Esophagus muscularis mucosa (tissue), 4 donors: ENCODE measurements at places on chromosomes 7 and 10. TPM values are rescaled to one million over a fixed set of nuclear protein-coding genes. Genes with fewer than 3 reads are reported as not detected.

DNA sequence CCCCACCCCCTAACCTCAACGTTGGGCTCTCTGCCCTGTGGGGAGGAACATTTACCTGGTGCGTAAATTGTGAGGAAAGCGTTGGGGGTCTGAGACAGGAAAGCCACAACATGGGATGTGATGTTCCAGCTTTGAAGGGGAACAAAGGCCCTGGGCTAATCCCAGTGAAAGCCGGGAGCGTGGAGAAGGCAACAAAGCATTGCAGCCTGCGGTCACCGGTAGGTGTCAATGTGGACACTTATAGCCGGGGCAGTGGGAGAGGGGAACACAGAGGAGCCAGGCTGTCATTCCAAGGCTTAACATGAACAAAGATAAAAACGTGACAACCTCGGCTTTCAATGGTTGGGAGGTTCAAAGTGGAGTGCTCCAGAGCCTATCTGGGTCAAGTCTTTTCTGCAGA, 12.7 kb downstream of the PTF1A start:
- DNase-seq: no peak

GRCh38 chr10:73650537-73651331, 5.1 kb downstream of the SYNPO2L start:
- no peak for DNase-seq

- DNase-seq: no peak
These were observed 311.2 kb upstream of the GNAI1 start for GRCh38 chr7:79823246-79823951.

PLAC9 gene
- total RNA-seq: 59.4 TPM

METTL27 gene
- total RNA-seq: 0.83 TPM

GNG11 gene
- 26.0 TPM for total RNA-seq
